ENCODE measurements at places on chromosomes 12 and 14.
A peak's percentile ranks its signal among the peaks of the same experiment; 100 is the strongest.

- peak; percentile 68 for DNase-seq
Observed at GRCh38 chr12:55724226-55724939, 4.2 kb downstream of the RDH5 start.

GRCh38 chr12:126093908-126094307, 1028.7 kb downstream of the AACS start:
- no peak for DNase-seq

- DNase-seq, result no peak
Observed at GRCh38 chr12:55708695-55709233, 1.1 kb upstream of the ITGA7 start.

GRCh38 chr14:100652744-100653143, 65.5 kb upstream of the BEGAIN start:
- DNase-seq, result no peak

DNA sequence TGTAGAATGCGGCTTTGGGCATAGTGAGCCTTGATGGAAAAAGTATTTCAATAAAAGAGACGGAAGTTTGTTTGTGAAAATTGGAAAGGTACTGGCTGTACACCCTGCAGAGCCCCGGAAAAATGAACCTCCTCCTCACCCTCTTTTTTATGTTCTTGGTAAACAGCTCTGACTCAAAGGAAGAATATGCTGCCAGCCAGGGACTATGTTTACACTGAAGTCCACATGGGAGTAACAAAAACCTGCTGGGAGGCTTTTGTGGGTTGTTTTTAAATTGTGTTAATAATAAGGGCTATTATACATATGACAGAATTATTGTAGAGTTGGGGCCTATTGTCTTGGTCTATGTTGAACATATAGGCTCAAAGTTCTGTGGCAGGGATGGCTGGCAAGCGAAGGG, 70.7 kb downstream of the TTC8 start:
- DNase-seq, result no peak

GRCh38 chr14:68800390-68800789, 7.5 kb upstream of the ZFP36L1 start:
- DNase-seq, result no peak

- no peak for DNase-seq
Observed at GRCh38 chr12:12442548-12443071, 85.7 kb downstream of the BORCS5 start.

GRCh38 chr12:115261691-115262398, 577.9 kb upstream of the TBX3 start:
- DNase-seq, result no peak

GRCh38 chr14:89296281-89296745, 120.7 kb downstream of the FOXN3 start:
- no peak for DNase-seq

- no peak for DNase-seq
Observed at GRCh38 chr12:788288-788687, 35.9 kb downstream of the WNK1 start.

DNA sequence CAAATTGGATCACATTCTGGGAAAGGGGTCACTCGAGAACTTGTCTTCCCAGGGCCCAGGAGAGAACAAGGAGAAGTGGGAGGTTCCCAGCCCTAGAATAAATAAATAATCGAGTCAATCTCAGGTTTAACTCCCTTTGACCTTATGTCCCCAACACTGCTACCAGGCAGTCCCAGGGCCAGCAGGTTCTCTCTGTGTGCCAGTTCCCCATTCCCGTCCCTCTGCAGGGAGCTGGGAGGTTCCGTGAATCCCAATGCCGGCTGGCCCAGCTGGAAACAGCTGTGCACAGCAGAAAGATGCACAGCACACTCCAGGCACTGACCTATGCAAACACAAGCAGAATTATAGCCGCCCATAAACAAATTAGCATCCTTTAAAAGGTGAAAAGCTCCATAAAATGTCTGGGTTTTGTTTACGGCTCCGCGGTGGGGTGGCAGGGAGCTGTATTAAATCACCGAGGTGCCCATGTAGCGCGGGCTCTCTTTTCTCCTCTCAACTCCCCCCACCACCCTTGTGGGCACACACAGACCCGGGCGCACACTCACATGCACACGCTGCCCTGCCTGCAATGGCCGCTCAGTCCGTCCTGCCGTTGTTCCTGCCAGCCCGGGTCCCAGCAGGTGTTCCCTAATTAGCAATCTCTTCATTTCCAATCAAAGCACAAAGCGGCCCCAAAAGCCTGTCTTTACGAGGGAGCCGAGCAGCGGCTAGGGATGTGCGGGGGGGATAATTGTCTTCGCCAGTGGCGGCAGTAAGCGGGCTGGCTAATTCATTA, 46.6 kb upstream of the ESRRB start:
- DNase-seq, result no peak

DNA sequence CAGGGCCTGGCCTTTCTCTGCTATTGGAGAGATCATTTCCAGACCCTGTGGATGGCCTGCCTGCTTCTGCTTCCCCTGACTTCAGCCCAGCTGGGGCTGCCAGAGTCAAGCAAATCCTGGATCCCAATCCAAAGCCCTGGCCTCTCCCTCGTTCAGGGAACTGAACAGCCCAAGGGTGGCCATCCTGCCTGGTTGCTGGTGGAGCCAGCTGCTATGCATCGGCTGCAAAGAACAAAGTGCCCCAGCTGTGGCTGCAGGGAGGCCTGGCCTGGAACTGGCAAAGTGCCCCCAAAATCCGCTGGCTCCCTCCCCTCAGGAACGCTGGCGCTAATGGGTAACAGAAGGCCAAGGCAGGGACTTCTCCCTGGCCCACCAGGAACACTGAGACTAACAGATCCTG, 56.4 kb downstream of the LRRC74A start:
- DNase-seq, result no peak

GRCh38 chr12:101172316-101172715, 37.7 kb downstream of the SLC5A8 start:
- no peak for DNase-seq

- DNase-seq, result peak; percentile 57
Observed at GRCh38 chr12:54220092-54220557, 31.3 kb upstream of the SMUG1 start.

DNA sequence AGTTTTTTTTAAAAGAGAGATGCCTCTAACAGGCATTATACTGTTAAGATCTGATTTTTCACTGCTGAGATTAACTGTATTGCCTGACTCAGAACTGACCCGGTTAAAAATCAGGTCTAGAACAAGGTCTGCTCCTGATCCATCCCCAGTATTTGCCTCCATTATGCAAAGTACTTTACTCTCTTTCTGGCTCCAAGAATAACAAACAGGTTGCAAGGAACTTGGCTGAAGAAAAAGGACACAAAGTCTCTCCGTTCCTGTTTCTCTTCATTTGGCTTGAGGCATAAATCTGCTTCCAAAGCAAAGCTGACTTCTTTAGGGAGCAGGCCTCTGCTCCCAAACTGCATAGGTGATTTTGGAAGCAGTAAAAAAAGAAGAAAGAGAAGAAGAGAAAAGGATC, 199.3 kb upstream of the PDZRN4 start:
- DNase-seq, result no peak

GRCh38 chr14:102344485-102344884, 18.2 kb downstream of the CINP start:
- DNase-seq, result no peak

GRCh38 chr12:131221957-131222328, 268.2 kb downstream of the ADGRD1 start:
- DNase-seq, result no peak

GRCh38 chr14:90290337-90291011, 34.1 kb downstream of the PSMC1 start:
- DNase-seq, result no peak

- no peak for DNase-seq
Observed at GRCh38 chr14:86035882-86036281, 505.9 kb downstream of the FLRT2 start.

DNA sequence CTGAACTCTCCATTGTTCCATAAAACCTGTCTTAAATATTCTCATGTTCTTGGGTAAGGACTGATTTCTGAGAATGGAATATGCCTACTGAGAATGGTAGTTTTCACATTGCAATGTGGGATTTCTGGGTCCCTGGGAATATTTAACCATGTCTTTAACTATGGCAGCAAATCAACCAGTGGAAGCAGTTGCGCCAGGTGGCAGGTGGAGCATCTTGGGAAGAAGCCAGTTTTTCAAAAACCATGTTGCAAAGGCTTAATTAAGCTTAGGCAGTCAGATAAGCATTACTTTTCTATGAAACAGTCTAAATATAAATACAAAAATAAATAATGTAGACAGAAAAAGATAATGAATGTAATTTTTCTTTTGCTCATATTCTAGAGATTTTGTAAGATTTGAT, 448.1 kb downstream of the ADAMTS20 start:
- DNase-seq, result no peak

DNA sequence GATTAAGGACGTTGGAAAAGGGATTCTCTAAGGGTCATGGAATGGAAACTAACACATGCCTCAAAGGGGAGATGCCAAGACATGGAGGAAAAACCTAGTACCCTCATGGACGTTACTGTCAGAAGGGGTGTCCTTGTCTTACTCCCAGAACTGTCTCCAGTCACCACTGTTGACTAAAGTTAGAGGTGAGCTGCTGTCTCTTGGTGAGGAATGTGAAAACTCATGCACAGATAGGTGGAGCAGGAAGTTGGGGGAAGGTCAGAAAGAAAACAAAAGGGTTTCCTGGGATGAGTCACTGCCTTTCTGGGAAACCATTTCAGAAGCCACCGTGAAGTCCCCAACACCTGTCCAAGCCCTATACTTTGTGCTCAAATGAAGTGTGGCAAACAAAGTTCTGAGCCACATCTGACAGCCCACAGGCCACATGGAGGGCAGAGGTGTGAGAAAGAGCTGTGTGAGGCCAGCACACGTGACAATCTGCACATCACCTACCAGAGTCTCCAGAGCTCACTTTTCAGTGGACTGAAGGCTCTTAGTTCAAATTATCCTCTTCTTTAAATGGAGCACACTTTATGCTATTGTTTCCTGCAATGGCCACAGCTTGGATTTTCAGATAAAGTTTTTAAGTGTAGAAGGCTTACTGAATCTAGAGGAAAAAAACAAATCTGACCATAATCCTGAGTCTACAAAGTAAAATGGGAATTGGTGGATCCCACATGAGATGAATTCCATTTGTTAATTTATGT, 92.9 kb upstream of the EGLN3 start:
- DNase-seq, result peak; percentile 51

DNA sequence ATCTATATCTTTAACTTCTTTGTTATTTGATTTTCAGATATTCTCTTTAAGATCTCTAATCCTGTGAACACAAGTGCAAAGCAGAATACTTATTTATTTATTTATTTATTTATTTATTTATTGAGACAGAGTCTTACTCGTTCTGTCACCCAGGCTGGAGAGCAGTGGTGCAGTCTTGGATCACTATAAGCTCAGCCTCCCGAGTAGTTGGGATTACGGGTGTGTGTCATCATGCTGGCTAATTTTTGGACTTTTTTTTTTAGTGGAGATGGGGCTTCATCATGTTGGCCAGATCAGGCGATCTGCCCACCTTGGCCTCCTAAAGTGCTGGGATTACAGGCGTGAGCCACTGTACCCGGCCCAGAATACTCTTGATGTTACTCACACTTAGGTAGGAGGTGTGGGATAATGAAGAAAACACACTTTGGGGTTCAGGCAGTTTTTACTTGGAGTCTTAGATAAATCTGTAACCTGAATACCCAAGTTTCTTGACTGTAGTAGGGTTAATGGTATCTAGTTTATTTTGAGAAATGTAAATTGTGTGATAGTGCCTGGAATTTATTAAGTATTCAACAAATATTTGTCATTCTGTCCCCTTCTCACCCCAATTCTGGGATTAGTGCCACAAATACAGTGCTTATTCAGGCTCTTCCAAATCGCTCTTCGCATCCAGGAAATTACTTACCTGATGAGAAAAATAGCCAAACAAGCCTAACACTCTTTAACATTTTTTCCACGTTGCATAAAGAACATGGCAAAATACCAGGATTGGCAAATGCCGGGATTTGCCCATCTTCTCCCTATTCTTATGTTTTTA, 33.0 kb downstream of the METAP2 start:
- no peak for DNase-seq

DNA sequence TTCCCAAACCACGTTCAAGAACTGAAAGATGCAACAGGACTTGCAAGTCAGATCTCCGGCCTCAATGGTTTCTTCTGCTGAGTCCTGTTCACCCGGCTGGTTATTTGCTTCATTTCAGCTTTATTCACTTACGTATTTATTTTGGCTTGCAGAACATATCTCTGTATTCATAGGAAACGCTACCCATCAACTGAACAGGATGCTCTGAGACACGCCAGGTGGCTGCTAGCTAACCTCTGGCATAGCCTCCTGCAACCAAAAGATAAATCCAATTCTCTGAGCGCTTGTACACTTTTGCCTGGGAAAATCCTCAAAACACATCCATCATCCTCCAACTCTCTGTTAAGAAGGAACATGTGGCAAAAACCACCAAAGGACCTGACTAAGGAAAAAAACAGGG, 17.3 kb downstream of the MAP3K9 start:
- no peak for DNase-seq

DNA sequence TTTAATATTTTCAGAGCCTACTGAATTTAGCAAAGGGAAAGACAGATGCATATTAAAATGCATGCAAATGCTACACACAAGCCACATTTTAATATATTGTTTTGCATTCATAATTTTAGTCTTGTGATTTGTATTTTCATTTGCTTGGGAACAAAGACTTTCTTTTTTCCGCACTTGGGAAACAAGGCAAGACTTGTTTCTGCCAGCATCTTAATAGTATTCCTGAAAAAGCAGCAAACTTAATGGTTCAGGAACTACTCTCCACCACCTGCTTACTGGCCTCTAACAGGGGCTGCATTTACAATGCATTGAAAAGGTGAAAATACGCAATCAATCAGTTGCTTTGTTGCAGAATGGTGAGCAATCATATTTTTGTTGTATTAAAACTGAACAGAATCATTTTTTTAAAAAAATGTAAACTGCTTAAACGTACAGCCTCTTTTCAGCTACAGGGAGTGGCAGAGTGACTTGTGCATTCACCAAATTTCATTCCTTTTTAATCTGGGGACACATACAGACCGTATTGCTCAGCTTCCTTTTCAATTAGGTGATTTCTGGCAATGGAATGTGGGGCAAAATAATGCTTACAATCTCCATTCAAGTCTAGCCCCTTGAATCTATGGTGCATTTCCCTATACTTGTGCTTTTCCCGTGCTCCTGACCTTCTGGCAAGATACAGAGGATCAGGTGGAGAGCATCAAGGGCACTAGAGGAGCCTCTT, 144.1 kb upstream of the BTG1 start:
- no peak for DNase-seq
